Foreskin keratinocyte (primary cell): ENCODE measurements at places on chromosomes 6 and 20. TPM values are rescaled to one million over a fixed set of nuclear protein-coding genes. Genes with fewer than 3 reads are reported as not detected.

The BEND3 gene
- 1.9 and 2.1 TPM in 2 replicates for polyA plus RNA-seq

The LTA gene
- polyA plus RNA-seq: not detected in 2 replicates

The PTGIS gene
- polyA plus RNA-seq: not detected in 2 replicates

The ULBP1 gene
- 0.93 and 2.9 TPM in 2 replicates for polyA plus RNA-seq

The VSX1 gene
- not detected in 2 replicates for polyA plus RNA-seq

The ALDH5A1 gene
- polyA plus RNA-seq: 0.20 and 0.25 TPM in 2 replicates

The OOEP gene
- polyA plus RNA-seq: 0.19 and 0.56 TPM in 2 replicates

The SOX18 gene
- polyA plus RNA-seq: 0.03 and 0.04 TPM in 2 replicates

The HLA-DOA gene
- not detected in 2 replicates for polyA plus RNA-seq

The TBX18 gene
- not detected in 2 replicates for polyA plus RNA-seq

The SLC22A16 gene
- polyA plus RNA-seq: 0.09 TPM in 1 of 2 replicates, not detected in the other

The EDN1 gene
- 16.2 and 27.5 TPM in 2 replicates for polyA plus RNA-seq

The EFCAB8 gene
- polyA plus RNA-seq: 0.01 TPM in 1 of 2 replicates, not detected in the other

The FANCE gene
- 10.6 and 11.7 TPM in 2 replicates for polyA plus RNA-seq

The RNF146 gene
- polyA plus RNA-seq: 8.0 and 9.2 TPM in 2 replicates

The ZBTB22 gene
- polyA plus RNA-seq: 8.4 and 9.0 TPM in 2 replicates

The PROKR2 gene
- not detected in 2 replicates for polyA plus RNA-seq

The ME1 gene
- polyA plus RNA-seq: 22.3 and 23.7 TPM in 2 replicates

The TMEM239 gene
- not detected in 2 replicates for polyA plus RNA-seq

The OR2H2 gene
- polyA plus RNA-seq: not detected in 2 replicates

The SAMD10 gene
- 2.1 and 2.3 TPM in 2 replicates for polyA plus RNA-seq

The ESR1 gene
- 0.35 and 0.56 TPM in 2 replicates for polyA plus RNA-seq

The CST7 gene
- polyA plus RNA-seq: not detected in 2 replicates

The CCND3 gene
- 77.0 and 78.6 TPM in 2 replicates for polyA plus RNA-seq
